HCT116 (cell line): ENCODE measurements at places on chromosomes 16 and 17. TPM values are rescaled to one million over a fixed set of nuclear protein-coding genes. Genes with fewer than 3 reads are reported as not detected.

The OR1A1 gene
- not detected for total RNA-seq

The USH1G gene
- 3.1 TPM for total RNA-seq

The BAIAP3 gene
- 44.7 TPM for total RNA-seq

The SPATA32 gene
- 0.15 TPM for total RNA-seq

The SLC2A4 gene
- total RNA-seq: 2.5 TPM
